ENCODE measurements at places on chromosomes 4 and X. TPM values are rescaled to one million over a fixed set of nuclear protein-coding genes. Genes with fewer than 3 reads are reported as not detected.

Gene ASB9
- 0.15 TPM for total RNA-seq

Gene FGF2
- 0.53 TPM for total RNA-seq

Gene MAGEA10
- not detected for total RNA-seq

Gene COL25A1
- total RNA-seq: 0.06 TPM

Gene ITGB1BP2
- total RNA-seq: 3.9 TPM

Gene SGCB
- 10.8 TPM for total RNA-seq

Gene VCX2
- not detected for total RNA-seq

Gene FGFR3
- total RNA-seq: 175 TPM

Gene TCEAL6
- total RNA-seq: not detected

Measured in esophagus squamous epithelium (tissue), 5 donors.